ENCODE measurements at places on chromosomes 2 and 18.

DNA sequence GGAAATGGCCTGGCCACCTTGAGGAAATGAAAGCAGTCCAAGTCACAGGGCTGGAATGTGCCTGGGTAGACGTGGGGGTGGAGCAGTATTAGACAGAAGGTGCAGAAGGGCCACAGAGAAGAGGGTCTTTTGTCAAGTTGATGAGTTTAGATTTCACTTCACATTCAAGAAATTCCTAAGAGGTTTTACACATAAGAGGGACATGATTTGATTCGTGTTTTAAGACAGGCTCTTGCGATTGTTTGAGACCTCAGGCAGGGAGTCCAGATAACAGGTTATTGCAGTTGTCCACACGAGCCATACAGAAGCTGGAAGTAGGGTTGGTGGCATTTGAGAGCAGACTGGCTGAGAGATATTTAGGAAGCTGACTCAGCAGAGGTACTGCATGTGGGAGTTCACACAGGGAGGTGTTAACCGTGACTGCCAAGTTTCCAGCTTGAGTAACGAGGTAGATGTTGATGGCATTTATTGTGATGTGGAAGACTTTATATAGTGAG, 64.6 kb downstream of the NEB start:
- peak; percentile 15 for DNase-seq

GRCh38 chr2:100178864-100179263, 36.5 kb upstream of the AFF3 start:
- DNase-seq: no peak

DNA sequence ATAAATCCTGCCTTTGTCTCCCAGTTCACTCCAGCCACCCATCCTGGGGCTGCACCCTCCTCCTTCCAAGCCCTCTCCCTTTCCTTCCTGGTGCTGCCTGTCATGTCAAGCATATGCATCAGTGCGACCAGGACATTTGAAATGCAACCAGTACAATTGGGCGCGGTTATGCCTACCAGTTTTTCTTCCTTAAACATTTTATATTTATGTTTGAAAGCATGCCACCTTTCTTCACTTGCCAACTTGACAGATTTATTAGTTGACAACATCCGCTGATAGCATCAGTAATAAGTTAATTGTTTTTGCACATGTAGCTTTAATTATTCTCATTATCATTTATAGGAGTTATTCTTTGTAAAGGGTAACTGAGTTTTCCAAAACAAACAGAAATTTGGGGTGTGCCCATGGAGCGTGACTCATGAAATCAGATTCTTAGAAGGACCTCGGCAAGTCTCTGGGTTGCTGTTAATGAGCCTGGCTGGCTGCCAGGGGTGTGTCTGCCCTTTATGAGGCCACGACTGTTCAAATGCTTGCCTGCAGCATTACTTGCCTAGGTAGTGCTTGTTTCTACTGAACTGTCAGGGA, 32.8 kb upstream of the IL1B start:
- DNase-seq: peak; percentile 49

GRCh38 chr2:121211689-121212151, 73.3 kb downstream of the TFCP2L1 start:
- no peak for DNase-seq

GRCh38 chr18:77366720-77367641, 117.3 kb downstream of the GALR1 start:
- no peak for DNase-seq

GRCh38 chr2:239269916-239270315, 130.9 kb downstream of the HDAC4 start:
- DNase-seq: no peak

DNA sequence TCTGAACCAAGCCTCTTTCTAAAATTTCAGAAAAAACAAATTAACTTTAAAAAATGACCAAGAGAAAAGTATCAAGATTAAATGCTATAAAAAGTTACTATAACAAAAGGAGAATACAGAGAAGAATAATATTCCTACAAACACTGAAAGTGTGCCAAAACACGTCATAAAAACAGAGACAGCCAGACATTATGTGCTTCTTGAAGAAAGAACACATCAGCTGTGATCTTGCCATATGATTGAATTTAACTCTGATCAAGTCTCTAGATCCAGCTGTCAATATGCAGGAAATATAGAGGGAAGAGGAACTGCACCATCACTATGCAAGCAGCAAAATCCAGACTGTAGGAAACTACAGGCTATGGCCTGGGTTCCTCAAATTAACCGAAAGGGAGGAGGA, 33.7 kb upstream of the COL5A2 start:
- no peak for DNase-seq

DNA sequence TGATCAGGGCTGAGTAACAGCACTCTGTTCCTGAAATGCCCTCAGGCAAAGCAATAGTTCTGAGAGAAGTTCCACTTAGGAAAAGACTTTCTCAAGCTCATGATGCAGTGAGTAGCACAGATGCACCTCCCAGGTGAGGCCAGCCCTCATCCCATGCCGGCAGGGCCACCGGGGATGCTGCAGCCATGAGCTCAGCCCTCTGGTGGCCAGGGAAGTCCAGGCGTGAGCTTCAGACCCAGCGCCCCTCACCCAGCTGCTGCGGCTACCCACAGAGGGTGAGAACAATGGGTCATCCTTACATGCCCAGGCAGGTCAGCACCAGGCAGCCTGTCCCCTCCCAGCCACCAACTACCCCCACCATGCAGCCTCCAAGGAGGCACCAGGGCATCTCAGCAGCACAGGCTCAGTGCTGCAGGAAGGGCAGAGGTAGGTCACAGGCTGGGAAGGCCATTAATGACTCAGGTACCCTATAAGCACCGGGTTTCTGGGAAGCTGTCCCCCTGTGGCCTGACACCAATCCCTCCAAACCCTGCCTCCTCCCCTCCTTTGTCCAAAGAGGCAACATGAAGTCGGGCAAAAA, 50.6 kb downstream of the TTC32 start:
- DNase-seq: peak; percentile 31

GRCh38 chr2:119922699-119923098, 90.2 kb upstream of the EPB41L5 start:
- DNase-seq: no peak

DNA sequence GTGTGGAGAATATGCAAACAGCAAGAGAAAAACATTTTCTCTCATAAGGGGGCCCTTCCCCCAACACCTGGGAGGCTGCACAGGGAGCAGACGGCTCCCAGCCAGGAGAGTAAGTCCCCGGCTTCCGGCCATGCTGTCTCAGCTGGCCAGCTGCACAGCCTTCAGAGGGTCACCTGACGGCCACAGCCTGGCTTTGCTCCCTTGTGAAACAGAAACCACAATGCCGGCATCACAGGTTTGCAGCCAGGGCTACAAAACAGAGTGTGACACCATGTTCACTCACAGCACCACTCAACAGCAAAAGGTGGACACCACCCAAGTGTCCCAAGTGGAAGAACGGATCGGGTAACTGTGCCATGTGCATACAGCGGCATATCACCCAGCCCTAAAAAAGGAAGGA, 86.9 kb upstream of the GPC1 start:
- no peak for DNase-seq

GRCh38 chr2:160197587-160197986, 2.5 kb downstream of the ITGB6 start:
- no peak for DNase-seq

Data from HEK293T (cell line).